Activated naive CD8-positive, alpha-beta T cell treated with anti-CD3 and anti-CD28 coated beads, Interleukin-2, amount 10 ng/mL, durations not matched to agents 7 days and 5 days (primary cell): ENCODE measurements at places on chromosomes 1 and 21.

DNA sequence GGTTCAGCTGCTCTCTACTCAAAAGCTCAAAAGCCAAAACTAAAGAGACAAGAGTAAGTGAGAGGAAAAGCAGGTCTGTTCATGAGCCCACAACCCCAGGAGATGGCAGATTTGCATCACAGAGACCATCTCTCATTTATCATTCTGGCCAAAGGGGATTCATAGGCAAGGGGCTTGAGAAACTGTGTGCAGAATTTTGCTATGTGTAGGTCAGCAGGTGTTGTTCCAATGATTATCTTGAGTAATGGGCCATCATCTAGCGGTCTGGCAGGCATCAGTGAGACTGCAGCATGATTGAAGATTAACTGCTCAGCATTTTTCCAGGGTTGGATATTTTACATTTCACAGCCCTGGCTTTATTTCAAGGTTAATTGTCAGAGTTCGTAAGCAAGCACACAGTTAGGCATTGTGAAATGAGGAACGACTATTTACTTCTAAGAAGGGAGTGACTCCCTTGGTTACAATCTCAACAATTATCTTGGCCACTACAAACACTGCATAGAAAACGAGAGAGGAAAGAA lies 1204.6 kb upstream of the TMPRSS15 start:
- H3K4me1 ChIP-seq, result no peaks in the 10 kb centered on the region
- no peaks in the 10 kb centered on the region for H3K27me3 ChIP-seq
- no peak overlapping the region for H3K4me3 ChIP-seq

DNA sequence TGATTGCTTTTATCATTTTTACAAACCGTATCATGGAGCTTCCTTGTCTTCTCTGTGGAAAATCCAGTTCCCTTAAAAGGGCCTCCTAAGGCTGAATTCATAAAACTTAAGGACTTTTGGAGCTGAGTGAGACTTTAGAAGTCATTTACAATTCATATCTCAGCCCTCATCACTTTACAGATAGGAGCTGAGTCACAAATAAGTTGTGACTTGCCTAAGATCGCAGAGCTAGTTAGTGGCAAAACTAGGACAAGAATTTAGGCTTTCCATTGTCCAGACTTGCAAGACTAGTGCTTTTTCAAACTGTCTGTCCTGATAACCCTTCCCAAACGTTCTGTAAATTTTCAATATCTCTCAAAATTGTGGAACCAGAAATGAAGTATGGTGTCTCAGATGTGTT lies 37.3 kb downstream of the C1orf21 start:
- H3K4me3 ChIP-seq, result no peak overlapping the region
- H3K4me1 ChIP-seq, result no peaks in the 10 kb centered on the region
- no peaks in the 10 kb centered on the region for H3K36me3 ChIP-seq

DNA sequence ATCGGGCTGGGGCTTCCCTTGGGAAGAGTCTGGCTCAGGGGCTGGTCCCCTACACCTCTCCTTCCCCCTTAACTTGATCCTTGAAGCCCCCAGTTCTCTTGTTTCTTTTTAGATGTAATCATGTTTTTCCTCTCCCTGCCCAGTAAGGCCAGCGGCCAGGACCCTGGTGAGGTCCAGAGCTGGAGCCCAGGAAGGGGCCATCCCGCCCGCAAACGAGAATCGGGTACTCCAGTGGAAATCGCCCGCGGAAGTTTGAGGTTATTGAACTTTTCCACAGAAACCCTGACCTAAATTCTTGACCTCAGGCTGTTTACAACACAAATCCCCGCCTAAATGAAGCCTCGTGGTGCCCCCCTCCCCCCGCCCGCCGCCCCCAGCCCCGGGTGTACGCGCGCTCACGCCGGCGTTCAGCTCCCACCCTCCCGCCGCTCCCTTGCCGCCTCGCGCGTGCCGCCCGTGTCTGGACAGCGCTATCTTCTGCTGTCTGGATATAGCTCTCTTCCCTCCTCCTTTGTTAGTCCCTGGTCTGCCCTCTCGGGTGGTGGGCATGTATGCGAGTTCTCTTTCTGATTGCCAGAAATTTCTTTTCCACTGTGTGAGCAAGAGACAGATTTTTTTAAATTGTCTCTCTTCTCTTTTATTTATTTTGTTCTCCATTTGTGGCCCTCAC lies 165.9 kb upstream of the CACNA1E start:
- peaks cover 69% of the 10 kb centered on the region for H3K27me3 ChIP-seq
- DNase-seq, result no peak

- no peak for DNase-seq
- no peak overlapping the region for H3K27ac ChIP-seq
- peaks cover 11% of the 10 kb centered on the region for H3K27me3 ChIP-seq
Measured at GRCh38 chr1:230377851-230378250, 48.3 kb downstream of the PGBD5 start.

DNA sequence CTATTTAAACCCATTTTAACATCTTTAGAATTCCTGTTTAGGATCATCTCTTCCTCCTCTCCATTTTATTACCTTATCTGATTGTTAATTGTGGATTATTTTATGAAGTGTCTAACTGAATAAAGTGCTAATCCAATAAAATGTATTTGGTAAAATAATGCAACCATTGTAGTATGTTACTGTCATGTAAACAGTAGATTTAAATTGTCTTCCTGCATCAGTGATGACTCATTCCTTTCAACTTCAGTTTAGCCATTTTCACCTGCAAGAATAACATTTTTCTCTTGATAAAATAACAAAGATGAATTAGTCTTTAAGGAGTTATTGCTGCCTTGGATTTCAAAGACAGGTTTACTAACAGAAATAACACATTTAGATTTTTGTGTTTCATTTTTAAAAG lies 5.4 kb downstream of the PPP2R5A start:
- H3K4me1 ChIP-seq, result peaks cover 50% of the 10 kb centered on the region

GRCh38 chr1:165686971-165687433 lies 11.4 kb downstream of the ALDH9A1 start:
- no peaks in the 10 kb centered on the region for H3K27me3 ChIP-seq
- DNase-seq, result no peak
- H3K36me3 ChIP-seq, result peaks cover 53% of the 10 kb centered on the region
- H3K4me1 ChIP-seq, result peaks cover 26% of the 10 kb centered on the region

GRCh38 chr1:244341455-244342450 lies 110.0 kb downstream of the ADSS2 start:
- H3K4me1 ChIP-seq, result peaks cover 16% of the 10 kb centered on the region
- H3K36me3 ChIP-seq, result peaks cover 4% of the 10 kb centered on the region
- H3K27me3 ChIP-seq, result peaks cover 2% of the 10 kb centered on the region
- no peak for DNase-seq

GRCh38 chr1:225677350-225678124 lies 24.6 kb upstream of the ENAH start:
- no peak overlapping the region for H3K4me3 ChIP-seq
- no peak for DNase-seq
- H3K36me3 ChIP-seq, result no peaks in the 10 kb centered on the region
- peaks cover 2% of the 10 kb centered on the region for H3K4me1 ChIP-seq
- H3K27ac ChIP-seq, result no peak overlapping the region
- peaks cover 55% of the 10 kb centered on the region for H3K27me3 ChIP-seq

DNA sequence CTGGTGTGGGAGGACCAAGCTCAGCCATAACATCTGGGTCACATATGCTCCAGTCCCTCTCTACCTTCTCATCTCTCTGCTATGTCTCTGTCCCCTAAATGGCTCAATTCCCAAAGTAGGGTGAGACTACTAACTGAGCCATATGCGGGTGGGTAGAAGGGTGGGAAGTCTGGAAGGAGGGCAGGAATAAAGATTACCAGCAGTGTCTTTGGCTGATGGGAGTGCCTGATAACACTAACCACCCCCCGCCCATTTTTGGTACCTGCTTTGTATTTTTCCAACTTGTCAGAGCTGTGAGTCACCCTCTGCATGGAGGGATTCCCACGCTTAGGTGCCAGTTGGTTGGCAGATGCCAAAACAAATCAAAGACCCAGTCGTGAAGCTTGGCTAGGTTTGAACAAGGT lies 14.9 kb upstream of the SSBP3 start:
- peaks cover 7% of the 10 kb centered on the region for H3K4me1 ChIP-seq
- no peak for DNase-seq
- no peaks in the 10 kb centered on the region for H3K36me3 ChIP-seq
- no peak overlapping the region for H3K4me3 ChIP-seq
- H3K27me3 ChIP-seq, result peaks cover 4% of the 10 kb centered on the region

- no peaks in the 10 kb centered on the region for H3K36me3 ChIP-seq
- DNase-seq, result no peak
- peaks cover 6% of the 10 kb centered on the region for H3K4me1 ChIP-seq
- H3K27me3 ChIP-seq, result peaks cover 8% of the 10 kb centered on the region
Measured at GRCh38 chr1:8238141-8239038, 79.5 kb upstream of the SLC45A1 start.

DNA sequence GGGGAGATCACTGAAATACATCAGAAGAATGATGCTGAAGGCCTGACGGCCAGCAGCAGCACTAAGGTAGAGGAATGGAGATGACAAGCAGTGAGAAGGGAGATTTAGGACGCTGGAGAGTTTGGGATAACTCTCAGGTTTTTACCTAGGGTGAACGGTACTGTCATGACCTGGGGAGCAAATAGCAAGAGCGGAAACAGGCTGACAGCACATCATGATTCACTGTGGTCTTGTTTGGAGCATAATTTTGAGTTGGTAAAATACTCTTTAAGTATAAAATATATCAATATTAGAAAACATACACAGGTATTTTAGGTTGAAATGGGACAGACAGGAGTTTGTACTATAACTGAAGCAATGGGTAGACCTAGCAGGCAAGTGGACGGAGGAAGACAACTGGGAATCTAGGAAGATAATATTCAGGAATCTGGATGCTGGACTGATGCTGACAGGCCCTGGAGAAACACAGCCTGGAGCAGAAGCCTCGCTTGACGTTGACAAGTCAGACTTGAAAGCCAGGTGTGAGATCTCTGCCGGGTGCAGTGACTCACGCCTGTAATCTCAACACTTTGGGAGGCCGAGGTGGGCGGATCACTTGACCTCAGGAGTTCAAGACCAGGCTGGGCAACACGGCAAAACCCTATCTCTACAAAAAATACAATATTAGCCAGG lies 33.3 kb downstream of the ALG14 start:
- H3K36me3 ChIP-seq, result no peaks in the 10 kb centered on the region
- no peaks in the 10 kb centered on the region for H3K4me1 ChIP-seq
- no peak for DNase-seq
- no peaks in the 10 kb centered on the region for H3K27me3 ChIP-seq

DNA sequence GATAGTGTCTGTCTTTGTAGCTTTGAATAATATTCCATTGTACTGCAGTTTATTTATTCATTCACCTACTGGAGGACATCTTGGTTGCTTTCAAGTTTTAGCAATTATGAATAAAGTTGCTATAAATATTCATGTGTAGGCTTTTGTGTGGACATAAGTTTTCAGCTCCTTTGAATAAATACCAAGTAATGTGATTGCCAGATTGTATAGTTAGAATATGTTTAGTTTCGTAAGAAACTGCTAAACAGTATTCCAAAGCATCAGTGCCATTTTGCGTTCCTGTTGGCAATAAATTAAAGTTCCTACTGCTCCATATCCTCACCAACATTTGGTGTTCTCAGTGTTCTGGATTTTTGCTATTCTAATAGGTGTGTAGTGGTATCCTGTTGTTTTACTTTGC lies 311.7 kb upstream of the FMN2 start:
- H3K27me3 ChIP-seq, result no peaks in the 10 kb centered on the region
- no peak overlapping the region for H3K4me3 ChIP-seq
- no peak for DNase-seq
- no peaks in the 10 kb centered on the region for H3K4me1 ChIP-seq
- no peak overlapping the region for H3K27ac ChIP-seq

- H3K36me3 ChIP-seq, result no peaks in the 10 kb centered on the region
- no peak overlapping the region for H3K4me3 ChIP-seq
- no peaks in the 10 kb centered on the region for H3K27me3 ChIP-seq
Measured at GRCh38 chr1:62361431-62361830, 42.2 kb upstream of the KANK4 start.

- H3K27me3 ChIP-seq, result peaks cover 18% of the 10 kb centered on the region
- no peaks in the 10 kb centered on the region for H3K36me3 ChIP-seq
Measured at GRCh38 chr1:53359225-53359933, 31.5 kb upstream of the LRP8 start.

- H3K27me3 ChIP-seq, result peaks cover 88% of the 10 kb centered on the region
- H3K27ac ChIP-seq, result no peak overlapping the region
- peak overlapping the region; percentile 63 for H3K4me3 ChIP-seq
- H3K4me1 ChIP-seq, result peaks cover 29% of the 10 kb centered on the region
- no peak for DNase-seq
- H3K36me3 ChIP-seq, result no peaks in the 10 kb centered on the region
Measured at GRCh38 chr1:9201401-9202239, 33.0 kb upstream of the H6PD start.

- peaks cover 3% of the 10 kb centered on the region for H3K4me1 ChIP-seq
- no peak overlapping the region for H3K4me3 ChIP-seq
- no peak for DNase-seq
- no peak overlapping the region for H3K27ac ChIP-seq
- H3K27me3 ChIP-seq, result peaks cover 32% of the 10 kb centered on the region
Measured at GRCh38 chr1:211632808-211633523, 42.5 kb downstream of the NEK2 start.

DNA sequence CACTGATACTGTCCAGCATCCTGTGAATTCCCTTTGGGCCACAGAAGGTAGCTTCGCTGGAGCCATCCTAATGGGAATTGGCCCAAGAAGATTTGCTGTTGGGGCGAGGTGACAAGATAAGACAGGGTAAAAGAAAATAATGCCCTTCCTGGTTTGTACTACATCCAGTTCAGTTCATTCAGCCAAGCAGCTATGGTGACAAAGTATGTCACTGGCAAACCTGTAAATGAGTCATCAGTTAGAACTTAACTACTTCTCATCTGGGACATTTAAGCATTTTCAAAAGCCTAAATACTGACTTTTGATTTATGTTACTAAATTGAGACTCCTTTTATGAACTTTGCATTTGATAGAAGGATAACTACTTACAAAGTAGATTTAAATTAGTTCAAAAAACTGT lies 54.2 kb downstream of the WDR64 start:
- DNase-seq, result no peak
- no peak overlapping the region for H3K27ac ChIP-seq
- peaks cover 4% of the 10 kb centered on the region for H3K36me3 ChIP-seq

- no peaks in the 10 kb centered on the region for H3K4me1 ChIP-seq
- H3K4me3 ChIP-seq, result no peak overlapping the region
- no peaks in the 10 kb centered on the region for H3K36me3 ChIP-seq
- H3K27me3 ChIP-seq, result peaks cover 2% of the 10 kb centered on the region
Measured at GRCh38 chr21:17911628-17912027, 92.5 kb upstream of the C21orf91 start.

- no peak overlapping the region for H3K4me3 ChIP-seq
- H3K36me3 ChIP-seq, result no peaks in the 10 kb centered on the region
- H3K27me3 ChIP-seq, result peaks cover 38% of the 10 kb centered on the region
Measured at GRCh38 chr1:231172411-231172810, 10.6 kb downstream of the TRIM67 start.

DNA sequence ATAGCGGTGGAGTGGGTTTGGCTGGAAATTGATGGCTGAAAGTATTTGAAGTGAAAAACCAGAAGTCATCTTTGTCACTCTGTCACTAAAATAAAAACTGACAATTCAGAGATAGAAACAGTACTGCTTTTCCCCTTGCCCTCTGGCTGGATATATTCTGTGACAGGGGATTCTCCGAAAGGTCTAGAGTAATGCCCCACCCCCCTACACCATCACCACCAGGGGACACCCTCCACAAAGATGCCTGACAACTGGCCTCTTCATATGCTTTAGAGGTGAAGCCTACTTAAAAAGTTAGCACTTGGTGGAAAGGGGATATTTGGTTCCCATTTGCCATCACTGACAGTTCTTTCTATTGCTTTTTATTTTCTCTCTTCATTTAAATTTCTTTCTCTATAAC lies 73.5 kb downstream of the SGIP1 start:
- no peaks in the 10 kb centered on the region for H3K36me3 ChIP-seq
- H3K27ac ChIP-seq, result no peak overlapping the region
- no peak for DNase-seq
- H3K27me3 ChIP-seq, result peaks cover 7% of the 10 kb centered on the region
